ENCODE measurements at places on chromosomes 11 and 22.

DNA sequence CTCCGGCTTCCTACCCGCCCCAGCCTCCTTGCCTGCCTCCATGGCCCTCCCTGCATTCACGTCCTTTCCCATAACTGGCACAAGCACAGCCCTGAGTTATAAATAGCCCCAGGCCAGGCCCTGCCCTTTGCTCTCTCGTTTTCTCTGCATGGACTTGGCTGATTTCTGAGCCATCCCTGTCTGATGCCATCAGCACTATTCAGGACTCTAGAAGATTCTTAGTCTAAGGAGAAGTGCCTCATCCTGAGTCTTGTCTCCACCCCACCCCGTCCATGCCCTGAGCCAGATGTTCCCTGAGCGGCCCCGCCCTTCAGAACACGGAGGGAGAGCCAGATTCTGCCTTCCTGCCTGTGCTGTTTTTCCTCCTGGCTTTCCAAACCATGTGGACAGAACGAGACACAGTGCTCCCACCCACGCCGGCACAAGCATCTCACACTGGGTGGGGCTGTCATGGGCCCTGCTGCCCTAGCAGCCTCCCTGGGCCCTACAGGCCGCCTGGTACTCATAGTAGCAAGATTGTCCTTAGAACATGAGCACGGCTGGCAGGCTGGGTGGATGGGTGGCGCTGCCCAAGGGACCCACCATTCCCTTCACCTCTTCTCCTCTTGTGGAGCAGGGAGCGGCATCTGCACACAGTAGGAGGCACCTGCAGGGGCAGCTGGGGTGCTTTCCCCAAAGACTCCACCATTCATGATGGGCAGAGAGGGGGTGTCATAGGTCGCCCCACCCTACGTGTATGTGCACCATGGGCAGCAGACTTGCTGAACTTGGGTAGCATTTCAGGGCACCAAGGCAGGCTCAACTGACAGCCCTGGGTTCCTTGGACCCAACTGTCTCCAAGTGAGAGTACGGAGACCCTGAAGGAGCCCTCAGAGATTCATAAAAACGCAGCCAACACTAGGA is 76.9 kb downstream of the BCR start:
- DNase-seq: no peak

GRCh38 chr22:33024626-33025025 is 33.6 kb downstream of the SYN3 start:
- no peak for DNase-seq

DNA sequence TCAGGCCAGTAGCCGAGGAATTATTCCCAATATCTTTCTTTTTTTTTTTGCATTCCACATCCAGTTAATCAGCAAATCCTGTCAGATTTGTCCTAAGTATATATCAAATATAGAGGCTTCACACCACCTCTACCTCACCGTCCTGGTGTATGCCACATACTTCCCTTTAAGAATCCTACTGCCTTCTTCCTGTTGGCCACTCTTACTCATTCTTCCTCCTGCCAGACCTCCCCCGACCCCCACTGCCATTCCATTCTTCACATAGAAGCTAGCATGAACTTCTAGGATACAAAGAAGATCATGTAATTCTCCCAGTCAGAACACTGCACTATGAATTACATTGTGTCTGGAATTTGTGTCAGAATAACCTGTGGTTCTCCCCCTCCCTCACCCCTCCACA is 89.5 kb downstream of the TRIM44 start:
- DNase-seq: no peak

DNA sequence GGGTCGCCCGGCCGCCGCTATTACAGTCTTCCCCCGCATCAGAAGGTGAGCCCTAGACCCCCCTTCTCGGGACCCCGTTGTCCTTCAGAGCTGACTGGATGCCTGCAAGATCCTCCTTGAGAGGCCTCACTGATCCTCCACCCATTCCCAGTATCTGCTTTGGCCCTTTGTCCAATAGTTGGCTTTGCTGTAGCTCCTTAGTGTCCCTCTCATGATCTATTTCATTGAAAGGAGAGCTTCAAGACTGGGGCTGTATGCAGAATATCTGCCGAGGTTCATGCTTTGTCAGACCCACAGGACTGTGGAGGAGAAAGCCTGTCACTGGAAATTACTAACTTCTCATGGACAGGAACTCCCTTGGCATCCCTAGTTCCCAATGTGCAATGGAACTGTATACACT is 499 bp downstream of the DLAT start:
- DNase-seq: no peak

DNA sequence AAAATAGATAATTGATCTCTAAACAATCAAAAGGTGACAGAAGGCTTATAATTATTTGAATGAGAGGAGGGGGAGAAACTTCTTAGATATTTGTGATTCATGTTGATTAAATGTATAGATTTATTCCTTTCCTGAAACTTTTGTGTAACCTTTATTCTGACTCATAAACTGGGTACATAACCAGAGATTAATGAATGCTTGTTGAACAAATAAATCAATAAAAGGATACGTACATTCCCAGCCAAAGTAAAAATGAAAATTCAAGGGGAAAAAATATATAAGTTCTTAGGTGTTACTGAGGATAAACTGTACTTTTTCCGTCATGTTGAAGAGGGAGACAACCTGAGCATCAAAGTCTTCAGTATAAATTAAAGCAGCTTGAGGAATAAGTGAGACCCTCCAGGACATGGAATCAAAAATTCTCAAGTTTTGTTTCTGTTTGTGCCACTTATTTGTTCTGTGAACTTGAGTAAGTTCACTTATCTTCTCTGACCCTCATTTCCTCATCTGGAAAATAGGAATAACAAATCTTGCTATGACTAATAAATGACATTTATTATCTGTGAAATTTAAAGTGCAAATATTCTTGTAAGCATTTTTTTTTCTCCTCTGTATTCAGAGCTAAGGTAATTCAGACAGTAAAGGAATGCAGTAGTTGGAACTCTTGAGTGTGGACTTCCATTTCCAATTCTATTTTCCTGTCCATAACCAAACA is 195.4 kb downstream of the METTL15 start:
- DNase-seq: no peak

DNA sequence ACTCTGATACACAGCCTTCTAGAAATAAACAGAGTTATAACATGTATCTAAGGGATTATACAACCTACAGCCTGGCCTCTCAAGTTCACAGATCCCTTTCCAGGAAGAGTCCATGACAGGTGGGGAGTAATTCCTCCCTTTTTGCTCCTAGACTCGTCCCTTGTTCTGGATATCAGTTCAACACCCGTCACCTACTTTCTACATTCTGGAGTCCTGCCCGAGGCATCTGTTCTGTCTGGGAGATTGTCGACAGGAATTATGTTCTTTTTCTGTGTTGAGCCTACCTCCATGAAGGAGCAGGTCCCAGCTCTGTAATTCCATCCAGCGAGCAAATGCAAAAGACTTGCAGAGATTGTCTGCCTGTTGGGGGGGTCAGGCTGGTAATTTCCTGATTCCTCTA is 224.6 kb upstream of the NTM start:
- no peak for DNase-seq

DNA sequence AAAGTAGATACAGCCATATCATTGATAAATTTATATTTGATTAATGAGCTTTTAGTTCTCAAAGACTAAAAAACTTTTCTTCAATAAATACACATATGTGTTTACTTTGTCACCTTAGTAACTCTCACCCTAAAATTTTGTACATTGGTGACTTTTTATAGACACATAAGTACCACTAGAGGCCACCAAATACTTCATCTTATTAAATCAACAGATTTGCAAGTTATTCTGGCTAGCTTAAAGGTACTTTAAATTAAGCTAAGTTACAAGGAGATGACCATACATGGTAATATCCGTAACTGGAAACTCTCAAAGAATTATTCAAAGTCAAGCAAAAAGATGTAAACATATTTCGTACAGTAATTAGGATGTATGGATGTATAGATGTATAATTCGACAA is 112.2 kb downstream of the SBF2 start:
- no peak for DNase-seq

DNA sequence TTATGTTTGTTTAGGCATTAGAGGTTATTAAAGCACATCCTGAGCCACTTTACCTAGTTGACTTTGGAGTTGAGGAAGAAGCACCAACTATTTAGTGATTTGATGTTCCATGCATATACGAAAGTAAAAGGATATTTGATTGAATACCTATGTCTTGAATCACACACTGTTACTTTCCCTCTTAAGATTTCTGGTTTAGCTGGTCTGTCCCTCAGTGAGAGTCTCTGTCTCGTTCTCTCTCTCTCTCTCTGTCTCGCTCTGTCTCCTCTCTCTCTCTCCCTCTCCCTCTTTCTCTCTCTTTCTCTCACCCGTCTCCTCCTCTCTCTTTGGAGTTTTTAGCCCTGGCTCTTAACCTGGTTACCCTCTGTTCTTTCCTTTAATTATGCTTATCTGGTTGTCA is 11.0 kb downstream of the CTNND1 start:
- DNase-seq: no peak

DNA sequence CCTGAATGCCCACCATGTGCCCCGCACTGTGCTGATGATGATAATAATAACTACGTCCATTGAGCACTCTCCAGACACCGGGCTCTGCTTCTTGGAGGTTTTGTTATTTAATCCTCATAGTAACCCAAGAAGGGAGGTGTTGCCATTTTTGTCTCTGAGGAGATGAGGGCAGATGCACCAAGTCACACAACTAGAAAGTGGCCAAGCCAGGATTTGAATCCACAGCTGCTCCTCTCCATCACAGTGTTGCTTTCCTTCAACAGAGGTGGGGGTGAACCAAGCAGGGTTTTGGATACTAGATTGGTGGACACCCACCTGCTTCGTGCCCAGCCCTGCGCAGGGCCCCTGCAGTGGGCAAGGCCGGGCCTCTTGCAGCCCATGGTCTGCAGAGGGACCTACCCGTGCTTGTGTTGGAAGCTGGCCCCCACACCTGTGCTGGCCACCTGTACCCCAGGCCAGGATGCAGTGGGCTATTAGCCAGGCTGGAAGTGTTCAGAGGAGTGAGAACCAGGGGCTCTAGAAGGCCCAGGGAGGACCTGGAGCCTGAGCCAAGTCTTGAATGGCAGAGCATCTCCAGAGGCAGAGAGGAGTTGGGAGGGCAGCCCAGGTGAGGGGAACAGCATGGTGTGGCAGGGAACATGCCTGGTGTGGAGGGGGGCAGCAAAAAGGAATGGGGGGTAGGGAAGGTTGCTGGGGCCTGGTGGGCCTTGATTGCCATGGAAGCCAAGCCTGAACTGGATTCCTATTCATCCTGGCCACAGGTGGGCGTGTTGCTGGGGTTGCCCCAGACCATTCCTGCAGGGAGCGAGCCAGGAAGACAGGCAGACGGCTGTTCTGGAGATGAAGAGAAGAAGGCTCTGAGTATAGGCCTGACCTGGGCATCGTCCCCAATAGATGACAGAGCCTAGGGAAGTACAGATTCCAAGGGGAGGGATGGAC is 2.7 kb upstream of the DPP3 start:
- no peak for DNase-seq

GRCh38 chr11:131378931-131379330 is 8.5 kb downstream of the NTM start:
- no peak for DNase-seq

DNA sequence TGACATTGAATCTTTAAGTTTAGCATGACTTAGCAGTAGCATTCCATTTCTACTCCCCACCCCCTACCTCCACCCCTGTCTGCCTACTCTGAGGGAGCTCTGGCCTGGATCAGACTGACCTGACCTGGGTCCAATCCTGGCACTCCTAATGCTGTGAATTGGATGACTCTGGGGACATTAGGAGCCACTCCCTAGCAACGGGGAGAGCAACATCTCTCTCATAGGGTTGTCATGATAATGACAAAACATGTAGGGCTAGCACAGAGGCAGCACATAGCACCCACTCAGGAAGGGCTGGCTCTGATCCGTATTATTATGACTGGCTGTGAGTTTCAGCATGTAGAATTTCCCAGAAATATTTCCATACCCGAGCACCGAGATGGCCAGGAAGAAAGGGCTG is 40.5 kb downstream of the CABIN1 start:
- DNase-seq: no peak

GRCh38 chr11:3825473-3826154 is 15.1 kb downstream of the RHOG start:
- DNase-seq: no peak

- no peak for DNase-seq
Measured at GRCh38 chr11:60991457-60991856, 20.0 kb downstream of the CD6 start.

GRCh38 chr11:132944569-132944944 is 587.7 kb downstream of the OPCML start:
- DNase-seq: no peak

- DNase-seq: no peak
Measured at GRCh38 chr22:26983311-26983710, 325.9 kb downstream of the MIAT start.

- DNase-seq: no peak
Measured at GRCh38 chr11:31882951-31883392, 71.8 kb upstream of the PAX6 start.

DNA sequence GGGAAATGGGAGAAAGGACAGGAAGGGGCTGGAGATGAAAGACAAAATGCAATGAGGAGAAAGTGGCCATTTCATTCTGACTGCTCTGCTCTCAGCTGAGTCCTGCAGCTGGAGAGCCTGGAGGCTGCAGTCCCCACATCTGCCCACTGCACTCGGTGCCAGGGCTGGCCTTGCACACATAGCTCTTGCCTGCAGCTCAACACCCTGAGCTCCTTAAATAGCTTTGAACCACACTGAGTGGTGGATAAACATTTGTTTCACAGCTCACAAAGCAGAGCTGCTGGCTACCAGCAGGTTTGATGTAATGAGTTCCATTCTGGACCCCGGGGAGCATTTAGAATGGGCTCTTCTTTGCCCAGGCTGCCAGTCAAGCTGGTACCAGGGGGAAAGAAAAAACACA is 426.1 kb upstream of the CADM1 start:
- no peak for DNase-seq

- no peak for DNase-seq
Measured at GRCh38 chr22:45757068-45757467, 85.4 kb downstream of the ATXN10 start.
